ENCODE measurements at places on chromosomes 3 and 15. TPM values are rescaled to one million over a fixed set of nuclear protein-coding genes. Genes with fewer than 3 reads are reported as not detected.

DNA sequence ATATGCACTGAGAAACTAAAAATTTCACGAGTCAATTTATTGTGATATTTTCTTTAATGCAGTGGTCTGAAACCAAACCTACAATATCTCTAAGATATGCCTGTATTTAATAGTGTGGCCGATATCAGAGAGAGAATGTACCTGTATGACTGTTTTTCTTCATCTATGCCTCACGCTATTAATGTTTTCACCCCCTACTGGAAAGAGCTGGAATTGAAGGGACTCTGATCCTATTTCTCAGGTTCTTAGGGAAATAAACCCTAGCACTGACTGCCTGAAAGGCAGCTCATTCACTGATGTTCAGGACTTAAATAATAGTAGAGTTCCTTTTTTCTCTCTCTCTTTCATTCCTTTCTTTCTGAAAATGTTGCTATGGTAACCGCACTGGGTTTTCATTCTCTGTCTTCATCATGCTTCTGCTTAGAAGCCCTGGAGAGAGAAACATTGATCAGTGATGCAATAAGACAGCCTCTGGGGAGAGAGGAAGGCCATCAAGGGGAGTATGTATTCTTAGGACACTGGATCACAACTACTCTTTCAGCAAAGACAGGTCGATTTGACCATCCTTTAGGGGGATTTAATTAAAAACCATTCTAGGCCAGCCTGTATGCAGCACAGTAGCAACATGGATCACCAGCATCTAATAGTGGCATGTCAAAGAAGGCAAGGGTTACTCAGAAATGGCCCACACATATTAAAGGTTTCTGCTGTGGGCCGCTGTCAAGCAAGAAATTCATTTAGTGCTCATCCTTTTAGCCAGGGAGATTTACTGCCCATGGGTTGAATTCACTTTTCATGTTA is 1135.7 kb downstream of the IGSF11 start:
- no peak for DNase-seq

The COPG1 gene
- total RNA-seq = 211 TPM

DNA sequence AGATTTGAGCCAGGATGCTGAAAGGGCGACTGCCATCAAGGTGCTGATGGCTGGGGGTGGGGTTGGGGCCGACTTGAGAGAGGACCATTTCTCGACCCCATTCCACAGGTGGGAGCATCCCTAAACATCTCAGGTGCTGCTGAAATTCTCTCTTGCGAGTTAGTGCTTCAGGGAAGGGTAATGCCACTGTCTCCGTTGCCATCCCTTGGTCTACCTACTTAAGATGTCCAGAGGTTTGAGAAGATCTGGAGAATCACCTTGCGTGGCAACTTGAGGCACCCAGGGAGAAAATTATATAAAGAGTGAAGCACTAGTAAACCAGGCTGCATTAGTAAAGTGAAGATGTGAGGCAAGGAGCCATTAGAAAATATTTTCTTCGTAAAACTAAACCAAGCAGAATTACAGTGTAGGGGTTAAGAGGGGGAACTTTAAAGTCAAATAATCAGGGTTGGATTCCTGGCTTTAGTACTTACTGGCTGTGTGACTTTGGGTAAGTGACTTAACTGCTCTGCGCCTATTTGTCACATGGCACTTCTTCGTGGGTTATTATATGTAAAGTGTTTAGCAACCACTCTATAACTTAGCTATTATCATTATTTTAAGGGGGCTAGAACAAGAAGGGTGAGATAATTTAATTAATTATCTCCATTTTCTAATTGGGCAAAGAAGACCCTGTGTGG is 662 bp upstream of the RFTN1 start:
- DNase-seq = no peak

DNA sequence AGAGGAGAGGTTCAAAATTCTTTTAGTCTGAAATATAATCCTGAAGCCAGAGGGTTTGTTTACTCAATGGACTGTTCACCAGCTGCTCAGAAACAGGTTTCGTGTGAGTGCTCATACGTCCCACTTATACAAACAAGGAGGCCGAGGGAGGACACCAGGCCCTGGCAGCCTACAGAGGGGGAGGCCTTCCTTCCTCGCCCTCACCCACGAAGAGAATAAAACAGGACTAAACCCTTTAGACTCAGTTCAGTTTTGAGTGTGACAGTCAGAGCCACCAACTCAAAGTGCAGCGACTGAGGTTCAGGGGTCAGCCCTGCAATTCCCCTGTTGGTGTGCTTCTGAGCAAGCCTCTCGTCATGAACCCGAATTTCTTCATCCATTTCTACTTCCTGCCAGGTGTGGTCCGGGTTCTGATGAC is 17.3 kb downstream of the FAM174B start:
- no peak for DNase-seq

GRCh38 chr3:46736006-46736872 is 18.6 kb upstream of the PRSS50 start:
- DNase-seq = no peak

DNA sequence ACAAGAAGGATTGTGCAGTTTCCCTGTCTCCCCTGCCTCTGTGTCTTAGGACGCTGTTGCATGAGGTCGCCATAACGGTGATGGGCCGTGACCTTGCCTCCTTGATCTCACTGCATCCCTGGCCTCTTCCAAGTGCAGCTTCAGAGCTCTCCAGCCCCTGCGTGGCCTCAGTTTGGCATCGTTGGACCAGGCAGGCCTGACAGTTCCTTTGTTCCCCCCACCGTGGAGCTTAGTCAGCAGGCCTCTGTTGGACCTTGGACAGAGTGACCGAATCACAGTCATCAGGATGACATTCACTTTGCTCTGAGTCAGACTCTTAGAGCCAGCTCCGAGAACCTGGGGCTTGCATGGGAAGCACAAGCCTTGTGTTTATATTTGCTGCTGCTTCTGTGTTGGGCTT is 139.4 kb downstream of the OPA1 start:
- no peak for DNase-seq

GRCh38 chr3:34218706-34219385 is 420.4 kb downstream of the PDCD6IP start:
- DNase-seq = no peak
